Breast epithelium (tissue), 4 donors: ENCODE measurements at places on chromosomes 1 and 21. TPM values are rescaled to one million over a fixed set of nuclear protein-coding genes. Genes with fewer than 3 reads are reported as not detected.

GRCh38 chr1:42762269-42762668 is 4.6 kb downstream of the P3H1 start:
- no peaks in the 10 kb centered on the region for H3K27me3 ChIP-seq
- no peaks in the 10 kb centered on the region for H3K36me3 ChIP-seq
- no peak for DNase-seq
- H3K4me3 ChIP-seq = no peak overlapping the region

- no peaks in the 10 kb centered on the region for H3K36me3 ChIP-seq
- peak within 1 kb of the TSS; percentile 42 for H3K27ac ChIP-seq
- DNase-seq = peak; percentile 89
- H3K27me3 ChIP-seq = no peaks in the 10 kb centered on the region
Measured at GRCh38 chr1:9588551-9589143, at the start of gene TMEM201. Gene TMEM201, plus strand, starts transcription at chr1:9588911. Its CDS starts 20 bp downstream, at chr1:9588931.

DNA sequence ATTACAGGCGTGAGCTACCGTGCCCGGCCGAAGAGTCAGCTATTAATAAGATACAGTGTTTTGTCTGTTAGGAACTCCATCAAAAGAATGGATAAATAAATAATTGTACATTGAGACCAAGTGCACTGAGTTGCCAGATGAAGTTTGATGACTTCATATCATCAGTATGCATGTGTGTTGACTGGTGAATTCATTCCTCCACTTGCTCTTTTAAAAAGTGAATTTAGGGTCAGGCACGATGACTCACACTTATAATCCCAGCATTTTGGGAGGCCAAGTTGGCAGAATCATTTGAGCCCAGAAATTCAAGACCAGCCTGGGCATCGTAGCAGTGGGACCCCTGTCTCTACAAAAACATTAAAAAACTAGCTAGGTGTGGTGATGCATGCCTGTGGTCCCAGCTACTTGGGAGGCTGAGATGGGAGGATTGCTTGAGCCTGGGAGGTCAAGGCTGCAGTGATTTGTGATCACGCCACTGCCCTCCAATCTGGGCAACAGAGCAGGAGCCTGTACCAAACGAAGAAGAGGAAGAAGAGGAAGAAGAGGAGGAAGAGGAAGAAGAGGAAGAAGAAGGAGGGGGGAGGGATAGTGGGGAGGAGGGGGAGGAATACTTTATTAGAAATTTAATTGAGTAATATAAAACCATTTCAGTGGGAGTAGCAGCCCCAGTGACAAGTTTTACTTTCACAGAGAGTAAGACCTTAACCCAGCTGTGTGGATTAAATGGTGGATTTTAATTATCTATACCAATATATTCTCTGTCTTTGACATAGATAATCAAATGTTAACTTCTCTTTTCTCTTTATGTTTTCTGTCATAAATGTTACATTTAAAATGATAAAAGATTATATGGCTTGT is 74.9 kb downstream of the CCDC18 start:
- no peak overlapping the region for H3K4me3 ChIP-seq
- no peaks in the 10 kb centered on the region for H3K36me3 ChIP-seq
- no peak overlapping the region for H3K27ac ChIP-seq
- H3K4me1 ChIP-seq = no peaks in the 10 kb centered on the region
- no peaks in the 10 kb centered on the region for H3K27me3 ChIP-seq

DNA sequence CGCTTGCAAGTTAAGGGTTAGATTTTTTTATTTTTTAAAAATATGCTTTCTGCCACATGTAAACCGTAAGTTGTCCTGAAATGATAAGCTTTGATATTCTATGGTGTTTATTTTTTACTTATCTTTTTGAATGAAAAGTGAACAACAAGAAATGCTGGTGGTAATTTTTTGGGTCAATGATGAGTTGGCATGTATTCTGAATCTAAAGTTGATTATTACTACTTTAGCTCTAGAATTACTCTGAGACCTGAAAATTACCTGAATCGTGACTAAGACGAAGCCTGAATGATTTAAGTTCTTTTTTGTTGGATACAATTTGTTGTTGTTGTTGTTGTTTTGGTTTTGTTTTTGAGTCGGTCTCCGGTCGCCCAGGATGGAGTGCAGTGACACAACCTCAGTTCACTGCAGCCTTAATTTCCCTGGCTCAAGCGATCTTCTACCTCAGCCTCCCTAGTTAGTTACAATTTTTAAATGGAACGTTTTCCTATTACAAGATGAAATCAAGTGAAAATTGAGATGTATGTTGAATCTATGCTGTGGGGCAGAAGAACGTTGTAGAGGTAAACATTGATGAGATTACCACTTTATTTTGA is 941 bp downstream of the RABGGTB start:
- no peaks in the 10 kb centered on the region for H3K27me3 ChIP-seq
- peak overlapping the region; percentile 83 for H3K4me3 ChIP-seq

GRCh38 chr1:64686828-64687724 is 57.8 kb upstream of the RAVER2 start:
- no peak overlapping the region for H3K4me3 ChIP-seq
- H3K27ac ChIP-seq = peak overlapping the region; percentile 28
- H3K36me3 ChIP-seq = no peaks in the 10 kb centered on the region
- H3K27me3 ChIP-seq = no peaks in the 10 kb centered on the region
- no peaks in the 10 kb centered on the region for H3K4me1 ChIP-seq

- H3K27ac ChIP-seq = no peak overlapping the region
- H3K4me3 ChIP-seq = no peak overlapping the region
- no peak for DNase-seq
- H3K4me1 ChIP-seq = no peaks in the 10 kb centered on the region
- H3K36me3 ChIP-seq = no peaks in the 10 kb centered on the region
- no peaks in the 10 kb centered on the region for H3K27me3 ChIP-seq
Measured at GRCh38 chr1:77874804-77875445, 13.5 kb upstream of the NEXN start.

GRCh38 chr1:160219062-160219929 is 14.1 kb downstream of the PEA15 start:
- H3K4me1 ChIP-seq = no peaks in the 10 kb centered on the region
- no peaks in the 10 kb centered on the region for H3K36me3 ChIP-seq
- no peak overlapping the region for H3K4me3 ChIP-seq

DNA sequence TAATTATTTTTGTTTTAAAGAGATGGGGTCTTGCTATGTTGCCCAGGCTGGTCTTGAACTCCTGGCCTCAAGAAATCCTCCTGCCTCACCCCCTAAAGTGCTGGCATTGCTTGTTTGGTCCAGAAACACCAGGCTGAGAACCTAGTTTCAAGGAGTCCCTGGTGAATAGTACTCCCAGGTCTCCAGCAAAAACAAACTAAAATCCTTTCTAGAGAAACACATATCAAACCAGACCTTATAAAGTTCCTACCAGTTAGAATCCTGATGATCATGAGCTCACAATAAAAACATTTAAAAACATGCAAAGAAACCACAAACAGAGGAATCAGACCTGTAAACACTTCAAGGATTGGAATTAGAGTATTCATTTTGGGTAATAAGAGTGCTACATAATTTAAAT is 34.4 kb upstream of the PADI1 start:
- DNase-seq = no peak
- H3K4me1 ChIP-seq = no peaks in the 10 kb centered on the region
- no peak overlapping the region for H3K4me3 ChIP-seq
- H3K27ac ChIP-seq = no peak overlapping the region
- H3K27me3 ChIP-seq = no peaks in the 10 kb centered on the region
- H3K36me3 ChIP-seq = no peaks in the 10 kb centered on the region

GRCh38 chr1:234957330-234958065 is 171.1 kb downstream of the TOMM20 start:
- H3K4me1 ChIP-seq = peaks cover 15% of the 10 kb centered on the region
- H3K36me3 ChIP-seq = no peaks in the 10 kb centered on the region
- H3K4me3 ChIP-seq = no peak overlapping the region
- H3K27me3 ChIP-seq = no peaks in the 10 kb centered on the region

DNA sequence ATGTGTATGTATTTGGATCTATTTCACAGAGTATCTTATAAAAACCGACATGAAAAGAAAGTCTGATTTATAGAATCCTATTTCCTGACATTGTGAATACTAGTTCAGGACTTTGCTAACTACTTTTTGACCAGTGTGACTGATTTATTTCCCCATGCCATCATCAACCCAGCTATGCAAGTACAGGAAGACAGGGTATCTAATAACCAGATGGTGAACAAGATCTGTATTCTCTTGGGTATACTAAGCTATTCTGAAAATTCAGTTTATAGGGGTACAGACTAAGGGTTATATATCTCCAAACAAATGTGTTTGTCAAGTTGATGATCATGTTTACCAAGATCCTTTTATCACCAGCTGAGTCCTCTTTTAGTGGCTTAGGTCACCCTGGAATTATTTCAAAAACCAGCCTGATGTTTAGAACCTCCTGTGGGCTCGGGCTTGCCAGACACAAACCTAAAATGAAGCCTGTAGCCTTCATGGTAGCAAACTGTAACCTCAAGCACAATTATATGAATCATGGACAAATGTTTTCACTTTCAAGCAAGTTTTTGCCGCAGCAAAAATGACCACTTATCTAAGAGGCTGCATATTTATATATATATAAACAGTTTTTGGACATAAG is 185.1 kb downstream of the FGGY start:
- H3K4me3 ChIP-seq = no peak overlapping the region
- H3K4me1 ChIP-seq = no peaks in the 10 kb centered on the region
- DNase-seq = no peak
- no peaks in the 10 kb centered on the region for H3K27me3 ChIP-seq
- no peaks in the 10 kb centered on the region for H3K36me3 ChIP-seq
- H3K27ac ChIP-seq = no peak overlapping the region

DNA sequence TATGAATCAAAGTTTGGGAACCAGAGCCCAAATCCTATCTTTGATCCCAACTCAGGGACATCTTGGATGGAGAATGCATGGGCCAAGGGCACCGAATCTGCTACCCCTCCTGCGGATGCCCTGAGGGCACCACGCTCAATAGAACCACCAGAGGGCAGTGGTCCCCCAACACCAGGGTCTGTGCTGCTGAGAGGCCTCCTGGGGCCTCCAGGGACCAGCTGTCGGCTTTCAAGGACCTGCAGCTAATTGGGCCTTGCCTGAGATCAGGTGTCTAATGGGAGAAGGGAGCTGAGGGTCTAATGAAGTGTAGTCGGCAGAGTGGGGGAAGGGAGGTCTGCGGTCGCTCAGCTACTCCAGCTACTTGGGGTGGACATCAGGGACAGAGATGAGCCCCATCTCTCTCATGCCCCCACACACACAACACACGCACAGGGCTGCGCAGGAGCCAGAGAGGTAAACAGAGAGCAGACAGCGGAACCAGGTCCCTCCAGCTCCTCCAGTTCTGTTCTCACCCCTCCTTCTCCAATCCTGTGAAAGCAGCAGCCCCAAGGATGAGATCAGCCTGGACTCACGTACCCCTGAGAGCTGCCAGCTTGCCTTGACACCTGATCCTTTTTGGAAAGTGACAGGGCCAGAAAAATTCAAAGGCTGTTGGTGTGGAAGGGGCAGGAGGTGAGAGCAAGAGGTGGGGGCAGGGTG is 34.9 kb upstream of the PPP1R15B start:
- H3K27me3 ChIP-seq = no peaks in the 10 kb centered on the region
- H3K36me3 ChIP-seq = no peaks in the 10 kb centered on the region
- no peak for DNase-seq
- peak overlapping the region; percentile 37 for H3K27ac ChIP-seq
- H3K4me1 ChIP-seq = no peaks in the 10 kb centered on the region
- H3K4me3 ChIP-seq = no peak overlapping the region

DNA sequence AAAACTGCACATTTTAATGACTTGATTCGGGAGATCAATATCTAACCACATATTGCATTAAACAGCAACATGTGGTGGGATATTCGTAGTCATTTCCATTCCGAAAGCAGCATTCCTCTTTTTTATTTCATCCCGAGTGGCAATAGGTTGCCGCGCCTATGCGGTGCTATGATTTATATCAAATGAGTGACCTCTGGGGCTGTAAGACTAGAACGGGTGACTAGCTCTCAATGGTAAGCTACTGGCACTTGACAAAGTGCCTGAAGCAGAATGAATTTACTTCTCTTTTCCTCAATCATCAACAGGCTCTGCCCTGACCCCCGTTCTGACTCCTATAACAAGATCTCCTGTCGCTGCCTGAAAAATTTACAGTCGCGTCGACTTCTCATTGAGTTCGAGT is 162.3 kb downstream of the ZNF281 start:
- H3K27me3 ChIP-seq = peaks cover 6% of the 10 kb centered on the region
- H3K36me3 ChIP-seq = no peaks in the 10 kb centered on the region
- no peak for DNase-seq
- H3K4me1 ChIP-seq = no peaks in the 10 kb centered on the region
- H3K4me3 ChIP-seq = no peak overlapping the region
- no peak overlapping the region for H3K27ac ChIP-seq

DNA sequence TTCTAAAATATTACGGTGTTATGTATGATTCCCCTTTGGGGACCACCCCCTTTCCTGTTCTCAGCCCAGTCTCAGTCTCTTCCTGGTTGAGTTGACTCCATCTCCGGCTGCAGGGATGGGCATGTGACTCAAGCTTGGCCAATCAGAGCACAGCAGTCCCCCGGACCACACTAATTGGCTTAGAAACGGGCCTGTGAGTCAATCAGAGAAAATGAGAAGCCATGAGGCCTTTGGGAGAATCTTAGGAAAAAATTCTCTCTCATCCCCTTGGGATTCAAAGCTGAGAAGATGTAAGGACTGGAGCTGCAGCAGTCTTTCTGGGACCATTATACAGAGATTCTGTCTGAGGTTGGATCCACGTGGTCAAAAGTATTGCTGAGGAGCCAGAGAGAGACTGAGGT is 10.7 kb upstream of the FHAD1 start:
- no peaks in the 10 kb centered on the region for H3K4me1 ChIP-seq
- H3K36me3 ChIP-seq = no peaks in the 10 kb centered on the region
- no peak overlapping the region for H3K4me3 ChIP-seq
- H3K27me3 ChIP-seq = no peaks in the 10 kb centered on the region

GRCh38 chr1:18907021-18907916 is 4.9 kb upstream of the ALDH4A1 start:
- H3K4me3 ChIP-seq = no peak overlapping the region
- H3K36me3 ChIP-seq = no peaks in the 10 kb centered on the region
- H3K4me1 ChIP-seq = no peaks in the 10 kb centered on the region
- DNase-seq = peak; percentile 68
- H3K27me3 ChIP-seq = no peaks in the 10 kb centered on the region
- peak overlapping the region; percentile 85 for H3K27ac ChIP-seq

DNA sequence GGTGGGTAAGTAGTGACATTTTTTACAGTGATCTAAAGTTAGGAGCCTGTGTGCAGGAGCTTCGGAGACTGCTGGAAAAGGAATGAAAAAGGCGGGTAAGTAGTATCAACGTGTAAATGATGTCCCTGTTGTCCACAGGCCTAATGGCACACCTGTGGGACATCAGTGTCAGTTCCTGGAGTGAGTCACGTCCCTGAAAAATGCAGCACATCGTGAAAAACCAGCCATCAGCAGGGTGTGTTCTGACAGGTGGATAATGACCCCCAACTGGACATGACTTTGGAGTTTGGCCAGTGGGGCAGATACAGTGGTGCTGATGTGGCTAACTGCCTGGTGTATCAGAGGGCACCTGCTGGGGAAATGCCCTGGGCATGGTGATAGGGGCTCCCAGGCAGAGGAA is 12.0 kb upstream of the PRDM15 start:
- H3K27ac ChIP-seq = no peak overlapping the region
- H3K36me3 ChIP-seq = no peaks in the 10 kb centered on the region
- no peaks in the 10 kb centered on the region for H3K4me1 ChIP-seq
- no peaks in the 10 kb centered on the region for H3K27me3 ChIP-seq
- DNase-seq = no peak
- no peak overlapping the region for H3K4me3 ChIP-seq

Gene SAMD11
- 0.16 TPM for total RNA-seq

Gene POU2F1
- total RNA-seq = 20.0 TPM

Gene SH3BGR
- total RNA-seq = 6.3 TPM

Gene KRTAP11-1
- total RNA-seq = not detected

Gene LGR6
- not detected for total RNA-seq
